NCI-H187 treated with DMSO at 0.1 percent for 48 hours (cell line): ENCODE measurements at places on chromosomes 1 and 21.

GRCh38 chr1:220982686-220983085 is 103.4 kb downstream of the HLX start:
- DNase-seq, result no peak

DNA sequence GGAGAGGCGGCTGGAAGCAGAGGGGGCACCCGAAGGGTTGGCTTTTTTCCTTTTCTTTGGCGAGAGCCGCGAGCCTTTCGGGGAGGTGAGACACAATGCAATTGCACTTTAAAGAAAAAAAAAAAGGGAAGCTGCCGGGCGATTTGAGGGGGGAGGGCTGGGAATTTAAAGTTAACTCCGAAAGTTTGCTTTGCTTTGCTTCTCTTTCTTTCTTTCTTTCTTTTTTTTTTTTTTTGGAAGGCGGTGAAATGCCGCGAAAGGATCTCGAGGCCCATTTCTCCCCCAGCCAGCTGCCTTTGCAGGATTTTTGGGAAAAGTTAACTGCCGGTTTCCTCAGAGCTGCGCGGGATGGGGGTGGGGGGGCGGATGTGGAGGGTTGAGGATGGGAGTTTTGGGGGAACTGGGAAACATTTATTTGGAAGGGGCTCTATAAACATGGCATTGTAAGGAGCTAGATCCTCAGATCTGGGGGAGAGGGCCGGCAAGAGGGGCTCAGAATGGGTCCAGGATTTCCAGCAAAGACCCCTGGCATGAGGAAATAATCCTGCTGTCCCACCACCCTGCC is 997 bp downstream of the ZNF362 start:
- DNase-seq, result no peak

GRCh38 chr1:209335178-209335577 is 248.3 kb upstream of the CAMK1G start:
- no peak for DNase-seq

- no peak for DNase-seq
Measured at GRCh38 chr1:229381234-229381633, 38.4 kb upstream of the CCSAP start.

DNA sequence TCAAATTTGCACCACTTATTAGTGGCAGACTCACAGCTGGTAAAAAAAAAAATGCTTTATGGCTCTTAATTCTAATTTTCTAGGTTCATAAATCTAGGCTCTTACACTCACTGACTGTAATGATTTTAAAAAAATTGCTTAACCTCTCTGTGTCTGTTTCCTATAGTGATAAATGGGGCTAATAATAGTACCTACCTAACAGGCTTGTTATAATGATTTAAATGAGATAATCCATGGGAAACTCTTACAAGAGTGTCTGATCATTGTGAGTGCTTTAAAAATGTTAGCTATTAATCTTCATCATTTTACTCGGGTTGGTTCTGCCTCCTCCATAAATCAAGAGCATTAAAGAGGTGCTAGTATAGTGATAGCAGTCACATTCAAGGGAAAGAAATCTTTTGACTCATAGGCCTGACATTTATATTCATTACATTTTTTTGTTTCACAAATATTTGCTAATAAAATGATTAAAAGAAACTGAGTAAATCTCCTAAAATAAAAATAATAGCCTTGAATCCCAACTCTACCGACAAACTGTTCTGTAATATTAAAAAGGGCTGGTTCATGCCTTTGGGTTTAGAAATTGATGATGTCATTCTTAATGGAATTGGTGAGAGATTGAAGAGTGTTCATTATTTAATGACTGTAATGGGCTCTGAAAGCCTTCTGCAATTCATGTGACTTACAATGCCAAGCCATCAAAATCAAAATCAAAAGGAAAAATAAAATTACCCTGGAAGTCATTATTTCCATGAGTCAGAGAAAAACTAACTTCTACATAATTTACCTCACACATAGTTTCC is 93.9 kb upstream of the PALMD start:
- DNase-seq, result no peak

GRCh38 chr1:21706151-21706835 is 37.1 kb upstream of the RAP1GAP start:
- no peak for DNase-seq

- no peak for DNase-seq
Measured at GRCh38 chr21:44867999-44868700, 5.3 kb downstream of the PTTG1IP start.

DNA sequence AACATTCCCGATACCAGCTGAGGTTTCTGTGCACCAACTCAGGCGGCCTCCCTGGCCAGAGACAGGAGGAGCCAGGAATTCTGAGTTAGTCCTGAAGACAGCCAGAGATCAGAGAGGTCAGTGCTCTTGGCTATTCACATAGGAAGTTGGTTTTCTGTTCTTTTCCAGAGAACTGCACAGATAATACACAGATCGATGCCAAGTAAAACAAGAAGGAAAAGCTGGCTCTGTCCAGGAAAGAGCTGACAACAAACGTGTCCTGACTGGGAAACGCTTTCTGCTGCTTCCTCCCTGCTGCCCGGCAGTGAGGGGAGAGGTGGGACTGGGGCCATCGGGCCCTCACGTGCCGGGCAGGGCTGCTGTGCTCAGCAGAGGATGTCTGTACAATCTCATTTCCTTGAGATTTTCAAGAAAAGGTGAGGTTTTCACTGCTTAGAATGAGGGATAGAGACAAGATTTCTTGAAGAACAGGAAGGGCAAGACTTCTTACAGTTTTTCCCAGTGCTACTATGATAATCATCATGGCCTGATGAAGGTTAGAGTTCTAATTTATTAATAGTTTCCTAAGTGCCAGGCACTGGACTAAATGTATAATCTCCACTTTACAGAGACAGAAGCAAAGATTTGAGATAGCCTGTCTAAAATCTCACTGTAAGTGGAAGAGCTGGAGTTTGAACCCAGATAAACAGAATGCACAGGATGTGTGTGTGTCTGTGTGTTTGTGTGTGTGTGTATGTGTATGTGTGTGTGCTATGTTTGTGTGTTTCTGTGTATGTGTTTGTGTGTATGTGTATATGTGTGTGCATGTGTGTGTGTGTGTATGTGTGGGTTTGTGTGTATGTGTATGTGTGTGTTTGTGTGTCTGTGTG is 211.0 kb upstream of the RAB4A start:
- no peak for DNase-seq
